ENCODE measurements at places on chromosomes 1 and 21. TPM values are rescaled to one million over a fixed set of nuclear protein-coding genes. Genes with fewer than 3 reads are reported as not detected.

- no peak for DNase-seq
Observed at GRCh38 chr1:147717706-147718097, 42.7 kb downstream of the GJA5 start.

DNA sequence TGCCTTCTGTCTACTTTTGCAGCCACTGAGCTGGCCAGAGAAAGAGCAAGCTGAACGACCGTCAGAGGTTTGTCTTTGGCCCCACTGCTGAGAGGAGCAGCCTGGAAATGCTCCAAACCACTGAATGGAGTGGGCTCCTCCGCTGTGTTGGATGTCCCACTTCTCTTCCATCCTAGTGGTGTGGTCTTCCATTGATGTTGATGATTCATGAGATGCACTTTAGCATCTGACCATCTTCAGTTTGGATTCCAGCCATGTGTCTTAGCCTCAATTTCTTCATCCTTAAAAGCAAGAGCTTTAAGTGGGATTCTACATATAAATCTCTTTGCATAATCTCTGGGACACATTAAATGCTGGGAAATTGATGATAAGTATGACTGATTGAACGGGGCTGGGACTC, 276.9 kb downstream of the SIPA1L2 start:
- DNase-seq: no peak

DNA sequence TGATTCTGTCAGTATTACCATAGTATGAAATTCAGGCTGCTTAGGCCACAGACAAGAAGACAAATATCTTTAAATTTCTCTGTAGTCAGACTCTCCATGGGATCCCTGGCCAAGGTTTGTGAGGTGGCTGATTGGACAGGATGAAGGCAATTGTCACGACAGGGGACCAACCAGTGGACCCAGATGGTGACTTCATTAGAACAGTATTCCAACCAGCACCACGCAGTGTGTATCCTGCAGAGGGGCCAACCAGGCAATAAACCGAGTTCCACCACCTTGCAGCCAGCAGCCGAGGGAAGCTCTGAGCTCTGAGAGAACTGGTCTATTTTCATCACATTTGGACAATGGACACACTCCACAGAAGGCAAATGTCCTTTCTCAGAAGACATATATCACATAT, 16.1 kb downstream of the DSCAM start:
- DNase-seq: no peak

GRCh38 chr1:228555074-228555994, 68.2 kb downstream of the RNF187 start:
- no peak for DNase-seq

Gene PPIAL4G
- 0.05 TPM for total RNA-seq

Gene LCE3E
- not detected for total RNA-seq

Gene SELL
- 5.1 TPM for total RNA-seq
